ENCODE measurements at places on chromosomes 7 and 10.

DNA sequence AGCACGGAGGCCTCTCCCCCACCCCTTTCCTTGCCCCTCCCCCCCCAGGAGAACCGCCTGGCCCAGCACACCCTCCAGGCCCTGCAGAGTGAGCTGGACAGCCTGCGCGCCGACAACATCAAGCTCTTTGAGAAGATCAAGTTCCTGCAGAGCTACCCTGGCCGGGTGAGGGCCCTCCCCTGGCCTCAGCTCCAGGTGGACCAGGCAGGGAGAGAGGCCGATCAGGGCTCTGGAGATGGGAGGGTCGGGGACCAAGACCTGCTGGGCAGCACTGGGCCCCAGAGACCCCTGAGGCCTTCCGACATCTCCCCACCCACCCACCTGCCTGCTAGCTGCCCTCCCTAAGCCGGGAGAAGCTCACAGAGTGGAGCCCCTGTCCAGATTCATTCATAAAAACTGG is 8.8 kb upstream of the SH2B2 start:
- no peak for DNase-seq

DNA sequence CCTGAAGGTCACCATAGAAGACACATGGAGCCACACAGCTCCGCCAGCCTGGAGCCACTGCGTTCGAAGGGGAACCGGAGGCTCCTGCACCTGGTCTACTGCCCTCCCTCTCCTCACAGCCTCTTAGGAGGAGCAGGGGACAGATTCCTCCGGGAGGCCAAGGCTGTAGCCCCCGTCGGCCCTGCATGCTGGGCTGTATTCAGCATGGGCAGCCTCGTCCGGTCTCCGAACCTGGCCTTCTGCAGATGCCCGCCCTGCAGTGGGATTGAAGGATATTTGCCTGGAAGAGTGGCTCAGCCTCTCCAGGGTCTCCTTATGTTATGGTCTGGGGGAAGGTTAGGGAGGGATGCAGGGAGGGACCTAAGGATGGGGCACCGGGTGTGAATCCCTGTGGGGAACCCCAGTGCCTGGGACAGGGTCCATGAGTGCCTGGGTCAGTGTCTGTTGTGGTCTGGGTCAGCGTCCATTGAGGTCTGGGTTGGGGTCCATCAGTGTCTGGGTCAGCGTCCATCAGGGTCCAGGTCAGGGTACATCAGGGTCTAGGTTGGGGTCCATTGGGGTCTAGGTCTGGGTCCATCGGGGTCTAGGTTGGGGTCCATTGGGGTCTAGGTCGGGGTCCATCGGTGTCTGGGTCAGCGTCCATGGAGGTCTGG is 13.0 kb upstream of the SCART1 start:
- no peak for DNase-seq

- DNase-seq = no peak
These were observed 4.7 kb downstream of the DNAH11 start for GRCh38 chr7:21547501-21547900.

GRCh38 chr7:157854066-157854891 is 517.5 kb downstream of the DNAJB6 start:
- DNase-seq = no peak

DNA sequence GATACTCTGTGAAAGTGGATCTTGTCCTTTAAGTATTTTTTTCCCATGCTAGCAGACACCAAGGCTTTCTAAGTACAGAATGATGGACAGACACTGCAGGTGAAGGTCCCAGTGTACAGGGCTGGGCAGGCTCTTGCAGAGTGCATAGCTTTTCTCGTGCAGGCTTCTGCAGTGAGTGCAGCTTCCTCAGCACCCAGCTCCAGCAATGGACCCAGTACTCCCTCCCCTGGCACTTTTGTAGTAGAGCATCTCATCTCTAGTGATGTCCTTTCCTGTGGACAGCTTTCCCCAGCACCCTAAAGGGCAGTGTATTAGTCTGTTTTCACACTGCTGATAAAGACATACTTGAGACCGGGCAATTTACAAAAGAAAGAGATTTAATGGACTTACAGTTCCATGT is 104.3 kb downstream of the CUL2 start:
- no peak for DNase-seq

DNA sequence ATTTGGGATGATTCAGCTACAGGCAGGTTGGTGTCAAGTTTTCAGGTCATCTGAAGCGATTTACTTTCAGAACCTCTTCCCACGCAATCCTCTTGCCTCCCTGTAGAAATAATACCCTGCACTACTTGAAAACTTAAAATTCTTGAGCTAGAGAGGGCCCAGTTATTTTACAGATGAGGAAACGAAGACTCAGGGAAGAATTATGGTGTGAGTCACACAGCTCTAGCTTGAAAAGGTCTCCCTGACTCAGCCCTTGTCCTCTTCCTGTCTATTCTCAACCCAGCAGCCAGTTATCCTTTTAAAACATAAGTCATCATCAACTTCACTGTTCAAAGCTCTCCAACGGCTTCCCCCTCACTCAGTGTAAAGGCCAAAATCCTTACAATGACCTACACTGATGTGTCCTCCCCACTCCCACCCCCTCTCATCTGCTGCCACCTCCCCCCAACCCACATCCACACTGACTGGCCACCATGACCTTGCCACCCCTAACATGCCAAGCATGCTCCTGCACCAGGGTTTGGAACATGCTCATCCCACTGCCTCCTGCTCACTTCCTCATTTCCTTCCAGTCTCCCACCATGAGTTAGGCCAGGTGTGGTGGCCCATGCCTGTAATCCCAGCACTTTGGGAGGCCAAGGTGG is 3.4 kb downstream of the DNMBP start:
- no peak for DNase-seq

Data from activated T-cell treated with anti-CD3 and anti-CD28 coated beads for 4 hours (primary cell).